ENCODE measurements at places on chromosomes 11 and 22.

GRCh38 chr11:102473543-102473942, 21.0 kb upstream of the TMEM123 start:
- DNase-seq, result no peak

GRCh38 chr22:30210235-30210909, 36.2 kb downstream of the LIF start:
- peak; percentile 84 for DNase-seq

- peak; percentile 75 for DNase-seq
Observed at GRCh38 chr11:74024261-74025029, 15.6 kb upstream of the UCP3 start.

DNA sequence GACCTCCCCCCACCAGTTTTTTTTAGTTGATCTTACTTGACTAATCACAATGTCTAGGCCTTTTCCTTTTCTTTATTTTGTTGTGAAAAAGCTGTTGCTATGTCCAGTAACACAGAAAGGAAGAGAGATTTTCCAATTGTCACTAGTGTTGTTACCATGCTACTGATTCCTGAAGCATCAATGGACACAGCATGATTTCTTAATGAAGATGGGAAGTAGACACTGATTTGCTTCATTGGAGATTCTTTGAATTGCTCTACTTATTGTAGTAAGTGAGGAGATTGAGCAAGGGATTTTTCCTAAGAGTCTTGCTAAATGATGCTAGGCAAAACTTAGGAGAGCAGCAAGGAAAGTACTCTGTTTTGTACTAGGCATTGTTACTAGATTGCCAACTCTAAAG, 4.6 kb downstream of the AASDHPPT start:
- DNase-seq, result no peak

- no peak for DNase-seq
Observed at GRCh38 chr11:68682531-68682961, 1.8 kb upstream of the GAL start.

- DNase-seq, result no peak
Observed at GRCh38 chr11:118565051-118565450, 680 bp downstream of the IFT46 start.

DNA sequence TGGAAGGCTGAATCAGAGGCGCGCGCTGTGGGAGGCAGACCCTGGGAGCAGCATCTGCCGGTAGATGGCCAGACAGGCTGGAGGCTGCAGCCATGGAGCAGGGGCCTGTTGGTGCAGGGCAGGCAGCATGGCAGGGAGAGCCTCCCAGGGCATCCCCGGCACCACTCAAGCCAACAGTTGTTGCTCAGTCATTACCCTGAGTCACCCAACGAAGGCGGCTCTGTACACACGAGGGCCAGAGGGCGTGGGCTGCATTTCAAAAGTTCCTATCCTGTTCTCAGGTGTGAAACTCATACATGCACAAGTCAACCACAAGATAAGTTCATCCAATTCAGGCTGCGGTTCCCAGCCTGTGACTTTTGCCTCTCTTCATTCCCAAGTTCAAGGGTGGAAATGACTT, 2.6 kb downstream of the ANO1 start:
- DNase-seq, result peak; percentile 14

DNA sequence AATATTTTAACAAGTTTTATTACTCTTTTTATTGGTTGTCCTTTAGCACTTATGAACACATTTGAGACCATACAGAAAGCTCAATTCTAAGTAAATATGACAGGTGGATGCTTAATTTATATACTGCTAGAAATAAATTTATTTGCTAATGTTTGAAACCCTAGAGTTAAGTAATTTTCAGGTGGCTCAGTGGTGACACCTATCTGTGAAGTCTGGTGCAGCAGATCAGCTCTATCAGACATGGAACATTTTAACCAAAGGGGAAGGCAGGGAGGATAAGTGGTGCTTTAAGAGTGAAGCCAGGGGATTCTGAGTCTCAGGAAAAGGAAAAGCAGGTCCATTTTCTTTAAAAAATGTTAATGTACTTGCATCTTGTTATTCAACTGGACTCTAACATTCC, 175.8 kb downstream of the DSCAML1 start:
- no peak for DNase-seq

GRCh38 chr11:83682611-83682973, 396.4 kb upstream of the CCDC90B start:
- DNase-seq, result no peak

DNA sequence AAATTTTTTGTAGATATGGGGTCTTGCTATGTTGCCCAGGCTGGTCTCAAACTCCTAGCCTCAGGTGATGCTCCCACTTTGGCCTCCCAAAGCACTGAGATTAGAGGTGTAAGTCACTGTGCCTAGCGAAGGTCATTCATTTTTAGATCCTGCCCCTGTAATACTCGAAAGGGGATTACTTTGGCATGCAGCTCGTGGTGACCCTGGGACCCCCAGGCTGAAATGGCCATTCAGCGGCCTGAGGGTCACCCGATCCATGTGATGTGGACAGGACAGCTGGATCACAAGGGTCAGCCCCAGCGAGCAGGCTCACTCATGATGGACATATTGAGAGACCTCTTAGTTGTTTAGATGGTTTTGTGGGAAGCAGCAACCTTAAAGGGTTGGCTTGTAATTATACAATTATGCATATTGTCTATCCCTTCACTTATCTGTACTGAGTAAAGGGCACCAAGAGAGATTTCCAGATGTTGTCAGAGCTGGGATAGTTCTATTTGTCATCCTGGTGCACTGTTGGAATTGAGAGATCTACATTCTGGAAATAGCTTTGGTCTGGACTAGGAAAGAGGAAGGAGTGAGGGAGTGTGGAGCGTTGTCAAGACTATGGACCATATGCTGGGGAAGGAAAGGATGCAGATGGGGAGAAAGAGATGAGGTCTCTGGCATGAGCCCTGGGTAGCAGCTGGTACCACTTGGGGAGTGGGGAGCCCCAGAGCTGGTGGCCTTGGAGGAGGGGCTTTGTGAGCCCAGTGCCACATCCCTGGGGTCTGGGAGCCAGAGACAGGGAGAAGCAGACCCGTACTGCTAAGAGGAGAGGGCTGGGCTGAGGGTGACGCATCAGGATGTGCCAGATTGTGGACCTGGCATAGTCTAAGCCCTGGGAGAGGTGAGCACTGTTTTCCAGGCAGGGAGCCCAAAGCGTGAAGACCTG, 15.5 kb downstream of the RHBDD3 start:
- DNase-seq, result no peak

- no peak for DNase-seq
Observed at GRCh38 chr11:102386136-102386734, 39.2 kb downstream of the BIRC2 start.

DNA sequence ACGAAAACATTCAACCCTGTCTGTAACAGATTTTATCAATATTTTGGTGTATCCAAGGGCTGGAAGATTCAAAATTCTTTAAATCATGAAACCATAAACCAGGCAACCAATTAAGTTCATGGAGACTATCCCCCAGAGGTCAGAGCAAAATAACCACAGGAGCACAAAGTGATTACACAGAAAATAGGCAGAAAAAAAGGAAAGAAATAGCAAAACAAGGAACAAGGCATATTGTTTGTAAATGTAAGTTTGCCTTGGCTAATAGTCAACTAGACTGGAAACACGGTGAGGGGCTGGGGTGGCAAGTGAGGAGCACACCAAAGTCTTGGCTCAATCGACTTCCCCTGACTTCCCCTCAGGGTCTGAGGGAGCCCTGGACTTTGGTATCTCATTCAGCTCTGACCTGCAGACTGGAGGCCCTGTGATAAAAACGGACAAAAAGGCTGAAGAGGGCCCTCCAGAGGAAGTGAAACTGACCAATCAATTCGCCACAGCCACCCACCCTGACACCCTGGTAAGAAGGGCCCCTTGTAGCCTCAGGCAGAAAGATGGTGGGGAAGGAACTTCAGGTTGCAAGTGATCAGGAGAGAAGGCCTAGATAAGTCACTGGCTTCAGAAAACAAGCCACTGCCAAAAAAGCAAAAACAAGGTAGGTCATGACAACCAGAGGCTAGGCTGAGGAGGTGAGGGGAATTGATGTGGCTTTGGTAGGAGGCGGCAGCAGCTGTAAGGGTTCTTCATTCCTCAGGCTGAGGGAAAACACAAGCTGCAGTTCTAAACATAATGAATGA, 1.8 kb downstream of the SIK3 start:
- no peak for DNase-seq

GRCh38 chr11:62061356-62062222, 62.2 kb upstream of the INCENP start:
- no peak for DNase-seq
